ENCODE measurements at places on chromosomes 6 and 20.
A peak's percentile ranks its signal among the peaks of the same experiment; 100 is the strongest.

DNA sequence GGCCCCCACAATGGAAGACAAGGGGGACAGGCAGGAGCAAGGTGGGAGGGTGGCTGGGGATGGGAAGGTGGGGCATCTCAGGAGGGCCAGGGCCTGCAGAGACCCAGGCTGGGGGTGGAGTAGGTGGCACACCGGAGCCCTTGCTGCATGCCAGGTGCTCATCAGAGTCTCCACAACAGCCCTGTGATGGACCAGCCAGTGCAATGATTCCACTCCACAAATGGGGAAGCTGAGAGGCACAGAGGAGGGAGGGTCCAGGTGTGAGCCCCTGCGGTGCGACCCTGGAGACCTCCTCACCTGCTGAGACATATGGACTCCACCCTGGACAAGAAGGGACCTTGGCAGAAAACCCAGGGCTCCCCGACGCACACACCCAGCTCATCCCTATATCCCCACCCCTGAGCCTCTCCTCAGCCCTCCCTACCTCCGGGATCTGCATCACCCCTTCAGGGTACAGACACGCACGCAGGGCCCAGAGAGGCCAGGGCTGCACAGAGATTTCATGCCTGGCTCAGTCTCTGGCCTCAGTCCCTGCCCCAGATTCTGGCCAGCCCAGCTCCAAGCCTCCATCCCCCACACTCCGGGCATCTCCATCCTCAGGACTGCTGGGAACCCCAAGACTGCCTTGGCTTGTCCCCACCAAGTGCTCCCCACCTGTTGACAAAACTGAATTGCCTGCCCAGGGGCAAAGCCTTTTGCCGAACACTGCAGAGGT lies 7.1 kb upstream of the GRM4 start:
- no peak for DNase-seq

DNA sequence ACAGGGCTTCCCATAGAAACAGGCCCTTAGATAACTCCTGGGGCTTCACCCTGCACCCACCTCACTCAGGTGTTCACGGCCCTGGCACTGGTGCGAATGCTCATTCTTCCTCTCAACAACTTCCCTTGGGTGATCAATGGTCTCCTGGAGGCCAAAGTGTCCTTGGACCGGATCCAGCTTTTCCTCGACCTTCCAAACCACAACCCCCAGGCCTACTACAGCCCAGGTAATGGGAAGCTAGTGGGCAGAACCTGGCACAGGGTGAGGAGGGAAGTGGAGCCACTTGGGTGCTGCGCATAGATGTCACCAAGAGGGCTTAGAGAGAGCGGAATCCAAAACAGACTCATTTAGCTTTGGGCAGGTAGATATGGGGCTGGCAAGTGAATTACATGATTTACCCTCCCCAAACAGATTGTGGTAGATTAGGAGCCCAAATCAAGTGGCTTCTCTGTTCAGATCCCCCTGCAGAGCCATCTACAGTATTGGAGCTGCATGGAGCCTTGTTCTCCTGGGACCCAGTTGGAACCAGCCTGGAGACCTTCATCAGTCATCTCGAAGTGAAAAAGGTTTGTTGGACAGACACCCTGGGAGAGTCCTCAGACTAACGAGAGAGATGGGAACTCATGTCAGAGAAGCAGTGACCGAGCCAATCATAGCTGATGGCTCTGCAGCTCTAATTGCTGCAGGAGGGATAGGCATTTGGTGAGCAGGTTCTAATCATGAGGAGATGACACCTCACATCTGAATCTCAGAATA lies 8.5 kb downstream of the ABCC10 start:
- DNase-seq = no peak

DNA sequence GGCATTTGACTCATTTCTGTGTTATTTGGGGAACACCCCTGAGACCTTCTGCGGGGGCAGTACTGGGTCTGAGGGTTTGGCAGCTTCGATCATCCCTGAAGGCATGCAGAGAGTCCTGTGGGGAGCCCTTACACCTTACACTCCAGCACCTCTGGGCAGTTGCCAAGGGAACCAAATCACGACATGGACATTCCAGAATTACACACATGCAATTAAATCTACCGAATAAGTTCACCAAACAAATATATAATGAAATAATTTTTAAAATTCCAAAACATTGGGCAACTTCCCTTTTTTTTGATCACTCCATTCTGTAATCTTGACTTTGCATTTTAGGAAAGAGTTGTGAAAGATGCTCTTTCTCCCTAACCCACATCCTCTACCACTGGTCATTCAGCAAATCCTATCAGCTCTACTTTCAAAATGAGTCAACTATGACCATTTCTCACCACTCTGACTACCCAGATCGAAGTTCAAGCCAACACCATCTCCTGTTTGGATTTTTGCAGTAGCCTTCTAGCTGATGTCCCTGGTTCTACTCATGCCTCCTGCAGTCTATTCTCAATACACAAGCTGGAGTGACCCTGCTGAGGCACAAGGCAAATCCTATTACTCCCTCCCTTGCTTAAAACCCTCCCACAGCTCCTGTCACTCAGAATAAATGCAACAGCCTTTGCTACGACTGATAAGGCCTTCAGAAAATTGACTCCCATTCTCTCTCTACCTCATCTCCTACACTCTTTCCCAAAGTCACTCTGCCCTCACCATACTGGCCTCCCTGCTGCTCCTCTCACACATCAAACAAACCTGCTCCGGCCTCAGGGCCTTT lies 533.3 kb downstream of the HACE1 start:
- DNase-seq = peak; percentile 88

- DNase-seq = peak; percentile 76
Observed at GRCh38 chr6:45438849-45439406, 61.2 kb upstream of the SUPT3H start.

DNA sequence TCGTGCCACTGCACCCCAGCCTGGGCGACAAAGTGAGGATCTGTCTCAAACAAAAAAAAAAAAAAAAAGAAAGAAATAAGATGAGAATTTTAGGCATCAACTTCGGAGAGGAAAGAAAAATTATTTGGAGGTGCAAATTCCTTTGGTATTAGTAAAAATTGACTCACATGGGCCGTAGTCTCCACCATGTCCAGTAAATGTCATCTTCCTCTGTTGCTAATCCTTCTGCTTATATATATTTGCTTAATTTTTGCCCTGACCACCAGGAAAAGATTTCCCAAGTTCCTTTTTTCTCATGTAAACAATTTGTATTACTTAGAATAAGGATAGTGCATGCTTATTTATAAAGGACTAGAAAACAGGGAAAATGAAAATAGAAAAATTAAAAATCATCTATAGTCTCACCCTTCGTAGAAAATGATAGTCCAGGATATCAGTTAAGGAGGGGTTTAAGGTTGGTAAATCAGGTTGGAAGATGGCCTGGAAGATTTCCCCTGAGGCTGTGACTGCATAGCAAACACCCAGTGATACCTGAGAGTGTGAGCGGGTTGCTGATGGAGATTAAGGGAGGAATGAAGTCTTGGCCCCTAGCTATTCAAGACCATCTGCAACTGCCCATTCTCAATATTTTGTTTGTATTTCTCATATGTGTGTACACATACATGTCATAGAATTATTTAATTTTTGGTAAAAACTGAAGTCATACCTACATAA lies 240.8 kb downstream of the ZNF217 start:
- peak; percentile 34 for DNase-seq

DNA sequence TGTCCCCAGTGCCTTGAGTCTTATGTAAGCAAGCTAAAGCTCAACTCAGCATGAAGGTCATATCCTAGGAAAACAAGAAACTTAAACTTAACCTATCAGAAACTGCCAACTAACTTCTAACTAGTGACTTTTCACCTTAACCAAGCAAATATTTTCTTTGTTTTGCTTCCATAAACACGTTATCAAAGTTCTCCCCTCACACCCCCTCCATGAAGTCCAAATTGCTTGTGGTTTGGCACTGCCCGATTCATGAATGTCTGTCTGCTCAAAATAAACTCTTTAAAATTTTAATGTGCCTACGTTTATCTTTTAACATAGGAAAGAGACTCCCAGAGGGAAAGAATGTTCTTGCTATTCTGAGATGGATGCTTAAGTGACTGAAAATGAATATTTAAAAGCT lies 34.9 kb downstream of the GSTA2 start:
- no peak for DNase-seq

- no peak for DNase-seq
Observed at GRCh38 chr6:32912951-32913350, 27.9 kb downstream of the HLA-DMB start.

GRCh38 chr6:44650947-44651346 lies 263.4 kb downstream of the CDC5L start:
- DNase-seq = peak; percentile 41

GRCh38 chr6:62530985-62531384 lies 245.0 kb upstream of the KHDRBS2 start:
- DNase-seq = no peak

GRCh38 chr20:8320306-8320705 lies 188.2 kb downstream of the PLCB1 start:
- no peak for DNase-seq

GRCh38 chr20:7672571-7672970 lies 267.7 kb downstream of the HAO1 start:
- no peak for DNase-seq

Data from HS-5 (cell line).